ENCODE measurements at places on chromosomes 1 and 21.

- DNase-seq: no peak
Observed at GRCh38 chr1:30406996-30407864, 316.2 kb downstream of the MATN1 start.

DNA sequence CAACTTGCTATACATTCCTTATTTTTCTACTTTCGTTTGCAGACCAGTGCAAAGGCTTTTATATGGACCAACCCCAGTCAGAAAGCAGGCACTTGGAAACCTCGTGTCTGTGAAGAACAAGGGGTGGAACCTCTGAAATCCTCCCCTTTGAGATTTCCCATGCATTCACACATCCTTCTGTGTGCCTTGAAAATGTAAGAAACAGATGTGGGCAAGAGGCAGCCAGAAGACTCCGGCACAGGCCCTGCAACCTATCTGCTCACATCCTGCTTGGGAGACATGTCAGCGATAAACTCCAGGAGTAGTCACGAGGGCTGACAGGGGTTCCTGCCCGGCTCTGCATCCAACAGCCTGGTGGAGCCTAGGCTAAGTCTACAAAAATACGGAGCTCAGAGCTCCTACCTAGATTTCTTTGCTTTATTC, 42.5 kb downstream of the ETS2 start:
- no peak for DNase-seq

- DNase-seq: no peak
Observed at GRCh38 chr1:105608713-105609112, 1447.8 kb upstream of the PRMT6 start.

DNA sequence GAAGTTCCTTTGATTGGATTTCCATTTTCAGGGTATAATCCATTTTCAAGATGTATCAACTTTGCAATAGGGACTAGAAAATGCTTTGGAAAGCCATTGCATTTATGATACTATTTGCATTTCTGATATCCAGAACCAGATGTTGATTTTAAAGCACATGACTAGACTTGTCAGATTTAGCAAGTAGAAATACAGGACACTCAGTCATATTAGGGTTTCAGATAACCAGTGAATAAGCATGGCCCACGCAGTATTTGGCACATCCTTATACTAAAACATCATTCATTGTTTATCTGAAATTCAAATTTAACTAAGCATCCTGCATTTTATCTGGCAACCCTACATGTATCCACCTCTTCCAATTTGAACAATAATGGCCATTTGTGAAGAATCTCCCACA, 113.3 kb upstream of the DPT start:
- DNase-seq: no peak

GRCh38 chr1:175383239-175383638, 190.7 kb upstream of the KIAA0040 start:
- DNase-seq: no peak
